Upper lobe of right lung (tissue), 1 donor: ENCODE measurements at places on chromosomes 2 and 18. TPM values are rescaled to one million over a fixed set of nuclear protein-coding genes. Genes with fewer than 3 reads are reported as not detected.

DNA sequence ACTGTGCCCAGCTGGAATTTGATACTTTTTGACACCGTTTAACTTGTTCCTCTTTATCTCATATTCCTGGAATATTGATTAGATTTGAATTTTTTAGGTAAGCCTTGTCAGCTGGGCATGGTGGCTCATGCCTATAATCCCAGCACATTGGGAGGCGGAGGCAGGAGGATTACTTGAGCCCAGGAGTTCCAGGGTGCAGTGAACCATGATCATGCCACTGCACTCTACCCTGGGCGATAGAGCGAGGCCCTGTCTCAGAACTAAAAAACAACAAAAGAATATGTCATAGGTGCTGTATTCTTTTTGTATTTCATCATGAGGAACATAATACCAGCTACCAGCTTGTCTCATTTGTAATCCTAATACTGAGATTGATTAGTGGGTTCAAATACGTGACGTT lies 90.3 kb downstream of the ZNF532 start:
- no peak overlapping the region for H3K27ac ChIP-seq
- peaks cover 24% of the 10 kb centered on the region for H3K36me3 ChIP-seq
- H3K4me3 ChIP-seq: no peak overlapping the region
- DNase-seq: no peak

DNA sequence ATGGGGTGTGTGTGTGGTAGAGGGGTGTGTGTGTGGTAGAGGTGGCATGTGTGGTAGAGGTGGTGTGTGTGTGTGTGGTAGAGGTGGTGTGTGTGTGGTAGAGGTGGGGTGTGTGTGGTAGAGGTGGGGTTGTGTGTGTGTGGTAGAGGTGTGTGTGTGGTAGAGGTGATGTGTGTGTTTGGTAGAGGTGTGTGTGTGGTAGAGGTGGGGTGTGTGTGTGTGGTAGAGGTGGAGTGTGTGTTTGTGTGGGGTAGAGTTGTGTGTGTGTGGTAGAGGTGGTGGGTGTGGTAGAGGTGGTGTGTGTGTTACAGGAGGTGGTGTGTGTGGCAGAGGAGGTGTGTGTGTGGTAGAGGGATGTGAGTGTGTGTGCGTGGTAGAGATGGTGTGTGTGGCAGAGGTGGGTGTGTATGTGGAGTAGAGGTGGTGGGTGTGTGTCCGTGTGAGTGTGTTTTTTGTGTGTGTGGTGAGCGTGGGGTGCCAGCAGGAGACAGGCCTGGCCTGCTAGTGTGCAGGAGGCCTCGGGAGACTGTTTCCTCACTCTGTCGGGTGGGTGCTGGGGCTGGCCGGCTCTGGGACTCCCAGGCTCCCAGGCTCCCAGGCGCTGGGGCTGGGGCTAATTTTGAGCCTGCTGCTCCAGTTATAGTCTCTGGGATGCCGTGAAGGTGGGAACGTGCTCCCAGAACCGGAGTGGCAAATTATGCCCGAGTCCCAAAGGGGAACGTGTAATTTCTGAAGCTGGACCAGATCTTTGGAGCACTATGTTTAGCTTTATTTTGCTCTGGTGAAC lies 165.2 kb downstream of the DYSF start:
- peaks cover 24% of the 10 kb centered on the region for H3K4me1 ChIP-seq
- no peak overlapping the region for H3K4me3 ChIP-seq
- no peak for DNase-seq
- no peaks in the 10 kb centered on the region for H3K36me3 ChIP-seq

- DNase-seq: no peak
- peaks cover 30% of the 10 kb centered on the region for H3K36me3 ChIP-seq
- H3K27me3 ChIP-seq: no peaks in the 10 kb centered on the region
- H3K27ac ChIP-seq: peak overlapping the region; percentile 69
Measured at GRCh38 chr2:230793572-230794359, 71.0 kb upstream of the ITM2C start.

- H3K4me3 ChIP-seq: no peak overlapping the region
- no peak for DNase-seq
- no peaks in the 10 kb centered on the region for H3K27me3 ChIP-seq
- no peak overlapping the region for H3K27ac ChIP-seq
- no peaks in the 10 kb centered on the region for H3K36me3 ChIP-seq
Measured at GRCh38 chr2:120910956-120911951, 175.6 kb downstream of the GLI2 start.

- H3K27ac ChIP-seq: peak overlapping the region; percentile 85
- no peak overlapping the region for H3K4me3 ChIP-seq
- no peaks in the 10 kb centered on the region for H3K36me3 ChIP-seq
- DNase-seq: peak; percentile 53
- no peaks in the 10 kb centered on the region for H3K27me3 ChIP-seq
- H3K4me1 ChIP-seq: peaks cover 51% of the 10 kb centered on the region
Measured at GRCh38 chr2:109242210-109242653, 113.2 kb downstream of the SH3RF3 start.

- DNase-seq: no peak
- no peak overlapping the region for H3K27ac ChIP-seq
- H3K36me3 ChIP-seq: peaks cover 28% of the 10 kb centered on the region
- no peak overlapping the region for H3K4me3 ChIP-seq
- no peaks in the 10 kb centered on the region for H3K27me3 ChIP-seq
Measured at GRCh38 chr2:55869637-55870325, 53.8 kb downstream of the EFEMP1 start.

DNA sequence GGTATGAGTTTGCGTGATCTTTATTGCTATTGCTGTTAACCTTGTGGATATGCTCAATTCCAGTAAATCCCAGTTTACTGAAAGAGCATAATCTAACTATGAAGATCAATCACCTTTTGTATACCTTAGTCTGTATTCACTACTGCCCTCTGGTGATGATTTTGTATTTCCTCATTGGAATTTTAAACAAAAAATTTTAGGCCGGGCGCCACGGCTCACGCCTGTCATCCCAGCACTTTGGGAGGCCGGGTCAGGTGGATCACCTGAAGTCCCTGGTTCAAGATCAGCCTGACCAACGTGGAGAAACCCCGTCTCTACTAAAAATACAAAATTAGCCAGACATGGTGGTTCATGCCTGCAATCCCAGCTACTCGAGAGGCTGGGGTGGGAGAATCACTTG lies 5.1 kb downstream of the COMMD1 start:
- H3K27ac ChIP-seq: no peak overlapping the region
- H3K27me3 ChIP-seq: no peaks in the 10 kb centered on the region
- peaks cover 13% of the 10 kb centered on the region for H3K4me1 ChIP-seq

GRCh38 chr2:229388731-229389130 lies 117.6 kb upstream of the PID1 start:
- no peak for DNase-seq
- H3K4me1 ChIP-seq: peaks cover 7% of the 10 kb centered on the region
- no peaks in the 10 kb centered on the region for H3K36me3 ChIP-seq
- no peaks in the 10 kb centered on the region for H3K27me3 ChIP-seq

GRCh38 chr2:232816657-232817056 lies 40.3 kb upstream of the KCNJ13 start:
- DNase-seq: no peak
- H3K36me3 ChIP-seq: peaks cover 98% of the 10 kb centered on the region
- peaks cover 16% of the 10 kb centered on the region for H3K4me1 ChIP-seq
- no peak overlapping the region for H3K27ac ChIP-seq
- no peaks in the 10 kb centered on the region for H3K27me3 ChIP-seq

GRCh38 chr2:149089068-149089467 lies 50.6 kb downstream of the LYPD6B start:
- H3K36me3 ChIP-seq: no peaks in the 10 kb centered on the region
- no peak overlapping the region for H3K27ac ChIP-seq
- H3K4me3 ChIP-seq: no peak overlapping the region
- no peaks in the 10 kb centered on the region for H3K27me3 ChIP-seq

GRCh38 chr18:57333940-57334339 lies 18.4 kb upstream of the ST8SIA3 start:
- no peaks in the 10 kb centered on the region for H3K27me3 ChIP-seq
- no peaks in the 10 kb centered on the region for H3K36me3 ChIP-seq

DNA sequence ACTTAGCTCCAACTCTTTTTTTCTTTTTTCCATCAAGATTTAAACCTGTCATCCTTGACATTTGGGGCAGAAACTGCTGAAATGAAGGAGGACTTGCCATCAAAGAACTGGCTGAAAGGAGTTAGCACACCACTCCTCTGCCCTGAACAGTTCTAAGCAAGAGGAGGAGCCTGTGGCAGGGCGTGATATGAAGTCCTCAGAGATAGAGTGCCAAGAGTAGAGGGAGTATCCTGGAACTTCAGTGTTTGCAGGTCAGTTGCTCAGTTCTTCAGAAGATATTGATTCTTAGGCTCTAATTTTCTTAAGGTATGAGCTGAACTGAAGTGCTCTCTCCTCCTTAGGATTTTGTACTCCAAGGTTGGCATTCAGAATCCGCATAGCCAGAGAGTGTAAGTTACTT lies 15.2 kb downstream of the NABP1 start:
- H3K36me3 ChIP-seq: peaks cover 4% of the 10 kb centered on the region
- H3K27me3 ChIP-seq: no peaks in the 10 kb centered on the region
- no peak for DNase-seq
- no peak overlapping the region for H3K4me3 ChIP-seq

DNA sequence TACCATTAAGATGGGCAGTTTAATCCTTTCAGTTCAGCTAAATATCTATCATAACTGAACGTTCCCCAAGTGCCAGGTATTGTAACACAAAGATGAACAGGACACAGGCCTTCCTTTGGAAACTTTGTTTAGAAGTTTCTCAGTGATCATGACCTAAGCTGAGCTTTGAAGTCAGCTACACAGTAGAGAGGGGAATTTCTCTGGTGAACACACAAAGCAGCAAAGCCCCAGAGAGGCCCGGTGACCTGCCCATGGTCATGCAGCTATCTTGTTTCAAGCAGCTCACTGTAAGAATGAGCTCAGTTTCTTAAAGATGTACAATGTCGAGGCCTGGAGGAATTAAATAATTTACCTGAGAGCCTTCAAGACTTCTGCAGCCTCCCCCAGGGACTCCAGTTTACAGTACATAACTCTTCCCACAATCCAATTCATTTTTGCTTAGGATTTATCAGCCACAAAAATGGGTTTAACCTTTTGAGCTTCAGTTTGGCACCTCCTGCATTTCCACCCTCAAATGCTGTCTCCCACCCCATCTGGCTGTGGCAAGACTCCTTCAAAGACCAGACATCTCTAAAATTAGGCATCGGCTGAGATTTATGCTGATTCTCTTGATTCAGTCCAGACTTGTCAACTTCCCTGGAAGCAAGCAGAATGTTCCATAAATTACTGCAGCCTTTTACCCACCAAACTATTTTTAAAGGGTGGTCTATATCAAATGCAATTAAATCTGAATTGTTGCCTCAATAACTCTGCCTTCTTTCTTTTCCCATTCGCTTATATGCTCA lies 325.6 kb downstream of the TXNL1 start:
- no peak overlapping the region for H3K27ac ChIP-seq
- no peaks in the 10 kb centered on the region for H3K4me1 ChIP-seq
- H3K36me3 ChIP-seq: no peaks in the 10 kb centered on the region
- DNase-seq: no peak
- H3K27me3 ChIP-seq: no peaks in the 10 kb centered on the region

GRCh38 chr2:165697748-165698443 lies 96.2 kb downstream of the GALNT3 start:
- no peaks in the 10 kb centered on the region for H3K27me3 ChIP-seq
- no peaks in the 10 kb centered on the region for H3K4me1 ChIP-seq
- DNase-seq: no peak
- no peak overlapping the region for H3K27ac ChIP-seq
- no peak overlapping the region for H3K4me3 ChIP-seq

- no peaks in the 10 kb centered on the region for H3K36me3 ChIP-seq
- no peak overlapping the region for H3K27ac ChIP-seq
- no peaks in the 10 kb centered on the region for H3K4me1 ChIP-seq
- H3K27me3 ChIP-seq: no peaks in the 10 kb centered on the region
- DNase-seq: no peak
Measured at GRCh38 chr2:66729416-66730330, 294.7 kb downstream of the MEIS1 start.

DNA sequence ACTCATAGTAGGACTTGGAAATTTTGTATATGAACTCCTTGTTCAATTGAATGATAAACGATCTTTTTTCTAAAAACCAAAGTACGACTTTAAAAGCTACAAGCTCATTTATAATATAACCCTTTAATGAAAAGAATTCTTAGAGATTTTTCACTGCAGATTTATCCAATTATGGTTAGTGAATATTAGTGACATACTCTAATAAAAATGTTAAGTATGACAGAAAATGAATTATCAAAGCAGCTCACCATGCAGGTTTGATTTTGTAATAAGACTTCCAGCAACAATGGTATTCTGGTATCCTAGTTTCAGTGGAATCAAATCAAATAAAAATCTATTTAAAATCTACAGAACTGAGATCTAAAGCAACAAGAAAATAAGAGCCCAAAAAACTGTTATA lies 38.5 kb downstream of the PRPF40A start:
- no peak overlapping the region for H3K4me3 ChIP-seq
- H3K27me3 ChIP-seq: no peaks in the 10 kb centered on the region
- H3K27ac ChIP-seq: no peak overlapping the region
- H3K4me1 ChIP-seq: no peaks in the 10 kb centered on the region
- DNase-seq: no peak
- H3K36me3 ChIP-seq: peaks cover 76% of the 10 kb centered on the region

DNA sequence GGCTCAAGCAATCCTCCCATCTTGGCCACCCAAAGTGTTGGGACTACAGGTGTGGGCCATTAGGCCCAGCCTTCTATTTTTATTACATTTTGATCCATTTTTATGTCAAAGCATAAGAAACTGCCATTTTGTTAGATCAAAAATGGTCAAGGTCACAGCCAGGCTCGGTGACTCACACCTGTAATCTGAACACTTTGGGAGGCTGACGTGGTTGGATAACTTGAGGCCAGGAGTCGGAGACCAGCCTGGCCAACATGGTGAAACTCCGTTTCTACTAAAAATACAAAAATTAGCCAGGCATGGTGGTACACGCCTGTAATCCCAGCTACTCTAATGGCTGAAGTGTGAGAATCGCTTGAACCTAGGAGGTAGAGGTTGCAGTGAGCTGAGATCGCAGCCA lies 49.2 kb downstream of the EEF1B2 start:
- no peak for DNase-seq
- no peak overlapping the region for H3K4me3 ChIP-seq
- H3K4me1 ChIP-seq: no peaks in the 10 kb centered on the region
- no peaks in the 10 kb centered on the region for H3K36me3 ChIP-seq
- no peaks in the 10 kb centered on the region for H3K27me3 ChIP-seq

DNA sequence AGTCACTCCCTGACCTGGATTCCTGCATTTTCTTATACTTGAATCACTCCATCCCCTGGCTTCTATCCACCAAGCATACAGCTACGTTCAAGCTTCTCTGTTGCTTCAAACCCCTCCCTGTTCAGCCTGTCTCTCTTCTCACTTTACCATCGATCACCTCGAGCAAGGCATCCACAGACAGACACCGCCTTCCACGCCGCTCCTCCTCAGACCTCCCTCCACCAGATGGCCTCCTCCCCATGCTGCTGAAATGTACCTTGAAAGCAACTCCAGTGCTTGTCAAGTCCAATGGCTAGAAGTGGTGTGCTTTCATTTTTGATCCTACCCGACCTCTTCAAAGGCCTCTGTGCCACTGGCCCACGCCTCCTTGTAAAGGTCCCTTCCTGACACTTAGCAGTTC lies 131.3 kb upstream of the ACAA2 start:
- no peak overlapping the region for H3K4me3 ChIP-seq
- peaks cover 5% of the 10 kb centered on the region for H3K27me3 ChIP-seq
- DNase-seq: no peak
- no peaks in the 10 kb centered on the region for H3K4me1 ChIP-seq
- H3K36me3 ChIP-seq: no peaks in the 10 kb centered on the region

The CCDC195 gene
- not detected for total RNA-seq

The ACTR1B gene
- total RNA-seq: 60.7 TPM

The EIF4E2 gene
- total RNA-seq: 68.0 TPM
